ENCODE measurements at places on chromosomes 5 and 9. TPM values are rescaled to one million over a fixed set of nuclear protein-coding genes. Genes with fewer than 3 reads are reported as not detected.

DNA sequence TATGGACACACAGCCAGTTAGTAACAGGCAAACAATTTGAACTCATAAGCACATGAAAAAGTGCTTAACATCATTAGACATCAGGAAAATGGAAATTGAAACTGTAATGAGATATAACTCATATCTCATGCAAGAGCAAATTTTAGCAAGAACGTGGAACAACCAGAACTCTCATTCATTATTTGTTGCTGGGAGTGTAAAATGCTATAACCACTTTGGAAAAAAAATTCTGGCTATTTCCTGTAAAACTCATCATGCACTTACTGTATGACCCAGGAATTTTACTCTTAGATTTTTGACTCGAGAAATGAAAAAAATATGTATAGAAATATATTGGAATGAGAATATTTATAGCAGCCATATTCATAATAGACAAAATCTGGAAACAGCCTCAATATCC, 205.7 kb upstream of the PUM3 start:
- no peaks in the 10 kb centered on the region for H3K27me3 ChIP-seq
- DNase-seq, result no peak
- H3K4me1 ChIP-seq, result no peaks in the 10 kb centered on the region
- H3K4me3 ChIP-seq, result no peak overlapping the region
- 0 out of 2 replicates have a peak, but pooled peaks cover 4% of the 10 kb centered on the region for H3K36me3 ChIP-seq
- H3K27ac ChIP-seq, result no peak overlapping the region

GRCh38 chr5:56192246-56192645, 40.9 kb downstream of the ANKRD55 start:
- peaks cover 28% of the 10 kb centered on the region for H3K4me1 ChIP-seq
- no peaks in the 10 kb centered on the region for H3K27me3 ChIP-seq
- H3K27ac ChIP-seq, result no peak overlapping the region
- H3K36me3 ChIP-seq, result no peaks in the 10 kb centered on the region
- no peak overlapping the region for H3K4me3 ChIP-seq
- DNase-seq, result no peak

GRCh38 chr5:142872217-142872616, 102.0 kb downstream of the ARHGAP26 start:
- peaks cover 4% of the 10 kb centered on the region for H3K27me3 ChIP-seq
- no peak overlapping the region for H3K27ac ChIP-seq
- H3K4me1 ChIP-seq, result peaks cover 22% of the 10 kb centered on the region
- no peak overlapping the region for H3K4me3 ChIP-seq
- no peaks in the 10 kb centered on the region for H3K36me3 ChIP-seq

- H3K36me3 ChIP-seq, result no peaks in the 10 kb centered on the region
- no peak overlapping the region for H3K4me3 ChIP-seq
- H3K4me1 ChIP-seq, result no peaks in the 10 kb centered on the region
- DNase-seq, result no peak
- H3K27me3 ChIP-seq, result no peaks in the 10 kb centered on the region
Observed at GRCh38 chr9:90641086-90641485, 1.5 kb downstream of the DIRAS2 start.

- no peak overlapping the region for H3K27ac ChIP-seq
- no peaks in the 10 kb centered on the region for H3K4me1 ChIP-seq
- no peak for DNase-seq
- no peak overlapping the region for H3K4me3 ChIP-seq
- no peaks in the 10 kb centered on the region for H3K36me3 ChIP-seq
- peaks cover 34% of the 10 kb centered on the region for H3K27me3 ChIP-seq
Observed at GRCh38 chr5:181058786-181059296, 18.8 kb downstream of the BTNL9 start.

DNA sequence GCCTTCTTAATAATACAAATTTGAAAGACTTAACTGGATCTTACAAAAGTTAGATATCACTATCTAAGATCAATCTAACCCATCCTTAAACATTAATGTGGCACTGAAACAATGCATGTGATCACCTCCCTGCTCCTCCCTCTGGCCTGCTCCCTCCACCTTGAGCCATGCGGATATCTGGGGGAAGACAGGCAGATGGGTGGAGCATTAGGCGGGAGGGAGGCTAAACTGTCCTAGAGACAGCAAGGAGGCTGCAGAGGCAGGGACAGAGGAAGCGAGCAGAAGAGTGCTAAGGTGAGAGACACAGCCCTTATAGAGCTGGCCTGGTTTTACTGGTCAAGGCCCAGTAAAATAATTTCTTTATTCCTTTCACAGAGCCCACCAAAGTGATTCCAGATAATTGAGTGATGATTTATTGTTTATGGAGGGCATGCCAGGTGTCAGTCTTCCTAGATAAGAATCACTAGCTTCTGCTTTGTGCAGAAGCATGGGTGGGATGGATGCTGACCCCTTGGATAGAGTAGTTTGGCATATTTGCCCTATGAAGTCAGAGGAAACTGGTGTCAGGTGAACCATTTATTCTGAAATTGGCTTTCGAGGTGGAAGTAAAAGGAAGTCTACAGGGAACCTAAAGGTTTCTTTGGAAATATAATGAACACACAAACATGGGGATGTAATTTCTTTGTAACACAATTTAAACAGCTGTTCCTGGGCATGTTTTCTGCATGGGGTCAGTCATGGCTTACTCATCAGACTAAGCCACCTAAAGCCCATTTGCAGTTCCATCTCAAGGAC, 188.3 kb downstream of the GNAQ start:
- H3K4me1 ChIP-seq, result peaks cover 50% of the 10 kb centered on the region
- H3K27ac ChIP-seq, result no peak overlapping the region
- no peak overlapping the region for H3K4me3 ChIP-seq
- H3K36me3 ChIP-seq, result no peaks in the 10 kb centered on the region
- no peak for DNase-seq
- H3K27me3 ChIP-seq, result no peaks in the 10 kb centered on the region

DNA sequence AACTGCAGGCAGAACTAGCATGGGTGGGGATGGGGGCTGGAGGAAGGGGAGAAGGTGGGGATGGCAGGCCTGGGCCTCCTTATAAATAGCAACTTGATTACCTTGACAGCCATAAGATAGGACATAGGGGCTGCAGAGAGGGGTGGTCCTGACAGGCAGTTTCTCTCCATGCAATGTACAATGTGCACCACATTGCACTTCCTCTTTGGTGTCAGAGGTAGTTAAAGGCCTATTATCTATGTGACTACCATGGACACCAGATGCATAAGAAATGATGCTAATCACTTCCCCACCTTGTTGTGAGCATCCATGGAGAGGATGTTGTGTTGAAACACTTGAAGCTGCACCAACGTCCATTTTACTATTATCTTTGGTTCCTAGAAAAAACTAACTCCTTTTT, 20.2 kb upstream of the SUB1 start:
- H3K4me1 ChIP-seq, result peaks cover 6% of the 10 kb centered on the region
- DNase-seq, result no peak
- peaks cover 2% of the 10 kb centered on the region for H3K27me3 ChIP-seq

- H3K27ac ChIP-seq, result no peak overlapping the region
- H3K4me3 ChIP-seq, result no peak overlapping the region
- no peaks in the 10 kb centered on the region for H3K27me3 ChIP-seq
- no peaks in the 10 kb centered on the region for H3K4me1 ChIP-seq
- DNase-seq, result no peak
Observed at GRCh38 chr5:160923936-160924710, 72.1 kb upstream of the ATP10B start.

GRCh38 chr9:114313186-114313585, 9.7 kb upstream of the ORM1 start:
- H3K4me1 ChIP-seq, result no peaks in the 10 kb centered on the region
- no peak for DNase-seq
- peaks cover 5% of the 10 kb centered on the region for H3K27me3 ChIP-seq
- H3K4me3 ChIP-seq, result no peak overlapping the region
- H3K36me3 ChIP-seq, result peaks cover 15% of the 10 kb centered on the region

- H3K27ac ChIP-seq, result peak overlapping the region; percentile 23
- DNase-seq, result no peak
- H3K4me1 ChIP-seq, result peaks cover 86% of the 10 kb centered on the region
- no peak overlapping the region for H3K4me3 ChIP-seq
- peaks cover 44% of the 10 kb centered on the region for H3K36me3 ChIP-seq
Observed at GRCh38 chr9:5515261-5515650, 4.9 kb downstream of the PDCD1LG2 start.

DNA sequence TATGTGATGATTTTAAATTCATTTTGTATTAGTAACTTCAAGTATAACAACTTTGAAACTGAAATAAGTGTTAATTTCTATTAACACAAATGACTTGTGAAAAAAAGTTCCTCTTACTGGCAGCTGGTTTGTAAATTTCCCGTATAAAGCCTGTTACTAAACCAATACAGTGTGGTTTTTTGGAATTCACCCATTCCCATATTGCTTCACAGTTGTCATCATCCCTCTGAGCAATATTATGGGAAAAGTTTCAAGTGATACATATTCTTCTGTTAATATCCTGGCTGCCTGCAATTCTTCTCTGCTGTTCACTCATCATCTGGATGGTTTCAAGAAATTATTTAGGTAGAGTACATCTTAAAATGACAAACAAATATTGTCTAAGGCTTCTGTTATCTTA, 1185.1 kb upstream of the C9orf72 start:
- no peaks in the 10 kb centered on the region for H3K36me3 ChIP-seq
- H3K4me3 ChIP-seq, result no peak overlapping the region
- no peak for DNase-seq
- no peaks in the 10 kb centered on the region for H3K27me3 ChIP-seq

GRCh38 chr5:141326088-141326854, 4.0 kb upstream of the PCDHGA1 start:
- H3K27me3 ChIP-seq, result no peaks in the 10 kb centered on the region
- H3K27ac ChIP-seq, result peak overlapping the region; percentile 92
- peaks cover 6% of the 10 kb centered on the region for H3K36me3 ChIP-seq
- peak overlapping the region; percentile 94 for H3K4me3 ChIP-seq

DNA sequence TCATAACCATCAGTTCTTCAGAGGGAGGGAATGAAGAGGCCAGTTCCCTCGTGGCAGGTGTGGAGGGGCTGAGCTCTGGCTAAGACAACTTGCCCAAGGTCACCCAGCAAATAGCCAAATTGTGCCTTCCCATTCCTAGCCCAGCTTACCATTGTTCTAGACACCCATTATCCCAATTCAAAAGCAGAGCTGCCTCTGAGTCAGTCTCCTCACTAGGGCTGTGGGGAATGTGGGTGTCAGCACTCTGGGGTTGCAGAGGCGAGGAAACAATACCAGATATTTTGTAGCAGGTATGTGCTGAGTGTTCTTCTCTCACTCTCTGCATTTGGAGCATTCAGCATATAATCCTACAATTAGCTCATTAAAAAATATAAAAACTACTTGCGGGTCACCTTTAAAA, 270.8 kb downstream of the PSAT1 start:
- peak overlapping the region; percentile 77 for H3K27ac ChIP-seq
- peak overlapping the region; percentile 42 for H3K4me3 ChIP-seq
- no peak for DNase-seq

GRCh38 chr5:54317511-54318260, 7.3 kb upstream of the ARL15 start:
- no peak for DNase-seq
- H3K36me3 ChIP-seq, result no peaks in the 10 kb centered on the region
- no peak overlapping the region for H3K4me3 ChIP-seq
- peaks cover 15% of the 10 kb centered on the region for H3K4me1 ChIP-seq
- no peaks in the 10 kb centered on the region for H3K27me3 ChIP-seq

DNA sequence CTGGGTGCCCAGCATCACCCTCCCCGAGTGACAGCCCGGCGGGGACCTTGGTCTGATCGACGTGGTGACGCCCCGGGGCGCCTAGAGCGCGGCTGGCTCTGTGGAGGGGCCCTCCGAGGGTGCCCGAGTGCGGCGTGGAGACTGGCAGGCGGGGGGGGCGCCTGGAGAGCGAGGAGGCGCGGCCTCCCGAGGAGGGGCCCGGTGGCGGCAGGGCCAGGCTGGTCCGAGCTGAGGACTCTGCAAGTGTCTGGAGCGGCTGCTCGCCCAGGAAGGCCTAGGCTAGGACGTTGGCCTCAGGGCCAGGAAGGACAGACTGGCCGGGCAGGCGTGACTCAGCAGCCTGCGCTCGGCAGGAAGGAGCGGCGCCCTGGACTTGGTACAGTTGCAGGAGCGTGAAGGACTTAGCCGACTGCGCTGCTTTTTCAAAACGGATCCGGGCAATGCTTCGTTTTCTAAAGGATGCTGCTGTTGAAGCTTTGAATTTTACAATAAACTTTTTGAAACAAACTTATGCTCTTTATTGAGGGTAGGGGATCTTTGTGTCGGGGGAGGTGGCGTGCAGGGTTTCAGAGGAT, 1.3 kb downstream of the GADD45G start:
- H3K4me3 ChIP-seq, result peak overlapping the region; percentile 30
- H3K36me3 ChIP-seq, result no peaks in the 10 kb centered on the region
- DNase-seq, result peak; percentile 24
- peaks cover 8% of the 10 kb centered on the region for H3K27me3 ChIP-seq
- H3K4me1 ChIP-seq, result peaks cover 20% of the 10 kb centered on the region
- H3K27ac ChIP-seq, result no peak overlapping the region

- H3K27ac ChIP-seq, result peak overlapping the region; percentile 95
- peak; percentile 60 for DNase-seq
- peaks cover 72% of the 10 kb centered on the region for H3K4me1 ChIP-seq
- H3K4me3 ChIP-seq, result no peak overlapping the region
Observed at GRCh38 chr9:5549658-5550650, 39.6 kb downstream of the PDCD1LG2 start.

- DNase-seq, result no peak
- H3K36me3 ChIP-seq, result no peaks in the 10 kb centered on the region
- no peak overlapping the region for H3K27ac ChIP-seq
- H3K4me3 ChIP-seq, result no peak overlapping the region
- H3K27me3 ChIP-seq, result peaks cover 17% of the 10 kb centered on the region
Observed at GRCh38 chr9:109403766-109404320, 83.0 kb upstream of the EPB41L4B start.

DNA sequence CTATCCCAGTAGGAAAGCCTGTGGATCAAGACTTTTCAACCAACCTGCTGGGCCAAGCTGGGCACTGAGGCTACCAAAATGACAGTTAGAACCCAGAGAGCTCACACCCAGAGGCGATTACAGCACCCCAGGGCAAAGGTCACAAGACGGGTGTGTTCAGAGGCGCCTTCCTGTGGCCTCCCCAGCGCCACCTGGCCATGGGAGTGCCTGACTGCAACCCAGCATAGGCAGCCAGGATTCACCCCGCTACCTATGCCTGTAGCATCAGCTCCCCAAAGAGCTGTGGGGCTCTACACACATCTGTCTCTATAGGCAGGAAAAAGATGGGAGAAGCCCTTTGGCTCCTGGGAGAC, 33.5 kb downstream of the PDGFRB start:
- peaks cover 29% of the 10 kb centered on the region for H3K36me3 ChIP-seq
- peaks cover 12% of the 10 kb centered on the region for H3K27me3 ChIP-seq

DNA sequence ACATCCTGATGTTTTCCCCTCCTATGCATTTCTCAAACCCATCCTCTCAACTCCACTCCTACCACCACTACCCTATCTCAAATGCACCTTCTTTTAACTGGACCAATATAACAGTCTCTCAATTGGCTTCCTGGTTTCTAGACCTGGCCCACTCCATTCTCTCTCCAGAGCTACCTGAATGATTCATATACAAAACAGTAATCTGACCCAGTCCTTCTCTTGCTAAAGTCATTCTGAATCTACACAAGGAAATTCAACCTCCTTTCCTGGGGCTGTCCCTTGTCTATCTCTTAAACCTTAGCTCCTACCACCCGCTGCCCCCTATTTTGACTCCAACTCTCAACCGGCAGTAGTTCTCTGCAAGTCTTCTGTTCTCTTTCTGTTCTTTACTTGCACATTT, 97.2 kb downstream of the PCSK1 start:
- H3K36me3 ChIP-seq, result no peaks in the 10 kb centered on the region
- H3K27ac ChIP-seq, result no peak overlapping the region
- H3K27me3 ChIP-seq, result no peaks in the 10 kb centered on the region
- DNase-seq, result no peak
- no peak overlapping the region for H3K4me3 ChIP-seq
- peaks cover 13% of the 10 kb centered on the region for H3K4me1 ChIP-seq

GRCh38 chr5:24615159-24615558, 29.6 kb downstream of the CDH10 start:
- H3K4me1 ChIP-seq, result no peaks in the 10 kb centered on the region
- H3K27ac ChIP-seq, result no peak overlapping the region
- no peaks in the 10 kb centered on the region for H3K27me3 ChIP-seq
- no peak for DNase-seq

ST8SIA4 gene
- total RNA-seq, result not detected

IL13 gene
- not detected for total RNA-seq

GLRA1 gene
- not detected for total RNA-seq

UBTD2 gene
- total RNA-seq, result 15.2 TPM

POLR3G gene
- total RNA-seq, result 16.4 TPM

ORM2 gene
- total RNA-seq, result not detected
